ENCODE measurements at places on chromosomes 6 and 20.

GRCh38 chr6:111485342-111485741 is 2.3 kb upstream of the REV3L start:
- no peak for DNase-seq

DNA sequence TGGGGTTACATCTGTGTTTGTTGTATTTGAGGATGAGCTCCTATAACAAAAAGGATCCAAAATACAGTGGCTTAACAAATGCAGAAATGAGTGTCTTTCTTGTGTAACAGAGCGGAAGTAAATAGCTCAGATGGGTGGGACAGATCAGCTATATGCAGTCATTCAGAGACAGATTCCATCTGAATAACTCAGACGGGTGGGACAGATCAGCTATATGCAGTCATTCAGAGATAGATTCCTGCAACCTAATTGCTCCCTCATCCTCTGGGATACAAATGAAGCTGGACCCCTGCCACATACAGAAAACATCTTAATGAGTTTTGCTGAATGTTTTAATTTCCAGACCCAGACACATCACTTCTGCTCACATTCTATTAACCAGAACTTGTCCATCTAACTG is 332.3 kb downstream of the BCKDHB start:
- no peak for DNase-seq

DNA sequence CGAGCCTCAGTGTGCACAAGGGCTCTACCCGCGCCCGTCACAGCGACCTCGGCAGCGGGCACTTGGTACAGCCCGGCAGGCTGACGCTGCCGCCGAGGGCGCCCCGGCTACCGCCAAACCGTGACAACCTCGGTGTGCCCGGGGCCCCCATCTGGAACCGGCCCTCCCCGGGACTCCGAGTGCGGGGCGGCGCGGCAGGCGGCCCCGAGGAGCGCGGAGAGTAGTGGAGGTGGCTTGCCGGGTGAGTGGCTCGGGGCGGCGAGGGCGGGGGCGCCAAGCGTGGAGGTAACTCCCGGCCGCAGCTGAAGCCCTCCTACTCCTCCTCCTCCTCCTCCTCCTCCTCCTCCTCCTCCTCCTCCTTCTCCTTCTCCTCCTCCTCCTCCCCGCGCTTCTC is at the start of gene ISM1:
ISM1 (plus strand) TSS at position 371 of the 394 bp plus-strand sequence. CDS start 503 bp downstream, outside the sequence.
- no peak for DNase-seq

DNA sequence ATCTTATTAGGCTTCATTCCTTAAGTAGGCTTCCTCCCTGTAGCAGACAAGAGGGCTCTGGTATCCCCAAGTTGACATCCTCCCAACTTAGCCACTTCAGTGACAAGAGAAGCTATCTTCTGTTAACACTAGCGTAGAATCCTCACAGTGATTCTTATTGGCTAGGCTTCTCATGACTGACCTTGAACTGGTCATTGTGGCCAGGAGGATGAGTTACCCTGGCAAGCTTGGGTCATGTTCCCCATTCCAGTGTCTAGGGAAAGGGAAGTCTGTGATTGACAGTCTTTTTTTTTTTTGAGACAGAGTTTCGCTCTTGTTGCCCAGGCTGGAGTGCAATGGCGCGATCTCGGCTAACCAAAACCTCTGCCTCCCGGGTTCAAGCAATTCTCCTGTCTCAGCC is 7.1 kb downstream of the CDKAL1 start:
- DNase-seq = no peak

DNA sequence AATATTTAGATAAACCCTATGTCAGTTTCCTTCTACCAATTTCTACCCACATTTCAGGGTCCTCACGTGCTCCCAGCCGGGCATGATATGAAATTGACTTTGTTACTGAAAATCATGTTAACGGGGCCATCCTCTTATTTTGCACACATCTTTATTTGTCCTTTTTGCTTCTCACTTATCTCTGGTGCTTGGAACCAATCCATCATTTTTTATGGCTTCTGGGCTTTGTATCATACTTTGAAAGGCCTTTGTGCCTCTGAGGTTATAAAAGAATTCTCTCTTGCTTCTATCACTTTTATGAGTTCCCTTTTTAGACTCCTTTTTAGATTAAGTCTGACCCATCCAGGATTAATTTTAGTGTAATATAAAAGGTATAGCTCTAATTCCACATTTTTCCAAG is 117.1 kb upstream of the PRND start:
- DNase-seq = no peak

DNA sequence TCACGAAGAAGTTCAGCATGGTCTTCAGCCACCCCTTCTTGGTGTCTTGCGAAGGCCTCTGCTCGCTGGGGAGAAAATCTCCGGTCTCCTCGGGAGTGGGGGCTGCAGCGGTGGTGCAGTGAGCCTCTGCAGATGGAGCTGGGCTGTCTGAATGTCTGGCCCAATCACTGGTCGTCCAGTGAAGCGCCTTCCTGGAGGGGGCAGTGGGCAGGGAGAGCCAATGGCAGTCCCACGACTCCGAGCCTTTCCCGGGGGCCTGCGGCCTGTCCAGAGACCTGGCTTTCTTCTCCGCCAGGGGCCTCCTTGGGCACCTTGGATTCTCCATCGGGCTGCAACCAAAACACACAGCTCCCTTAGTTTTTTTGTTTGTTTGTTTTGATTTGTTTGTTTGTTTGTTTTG is 6.3 kb downstream of the BNIP5 start:
- DNase-seq = no peak

Data from pulmonary artery endothelial cell (primary cell).